Caco-2 (cell line): ENCODE measurements at places on chromosomes 2 and 18.

DNA sequence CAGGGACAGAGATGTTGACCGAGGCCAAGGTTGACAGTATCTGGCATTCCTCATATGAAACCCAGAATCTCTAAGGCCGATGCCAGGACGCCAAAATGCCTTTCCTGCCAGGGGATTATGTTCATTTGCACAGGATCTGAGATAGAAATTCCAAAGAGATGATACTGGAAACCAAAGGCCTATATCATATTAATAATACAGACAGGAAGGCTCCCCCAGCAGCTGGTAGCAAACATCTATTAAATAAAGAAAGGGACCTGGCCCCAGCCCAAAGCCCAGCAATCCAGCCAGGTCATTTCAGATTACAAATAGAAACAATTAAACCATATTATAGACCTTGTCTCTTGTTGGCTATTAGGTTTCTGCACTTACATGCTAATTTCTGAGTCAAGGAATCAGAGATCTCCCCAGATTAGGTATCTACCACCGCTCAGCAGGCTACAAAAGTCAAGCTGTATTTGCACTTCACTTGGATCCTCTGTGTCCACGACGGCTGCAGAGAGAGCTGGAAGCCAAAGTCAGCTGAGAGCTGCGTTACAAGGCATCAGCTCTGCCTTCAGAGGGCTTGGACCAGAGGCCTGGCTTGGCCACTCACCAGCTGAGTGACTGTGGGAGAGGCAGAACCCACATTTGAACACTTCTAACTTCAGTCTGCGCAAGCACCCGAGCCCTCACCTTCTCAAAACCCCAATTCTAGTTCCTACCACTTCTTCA, 269.3 kb upstream of the SIX2 start:
- no peak for DNase-seq

DNA sequence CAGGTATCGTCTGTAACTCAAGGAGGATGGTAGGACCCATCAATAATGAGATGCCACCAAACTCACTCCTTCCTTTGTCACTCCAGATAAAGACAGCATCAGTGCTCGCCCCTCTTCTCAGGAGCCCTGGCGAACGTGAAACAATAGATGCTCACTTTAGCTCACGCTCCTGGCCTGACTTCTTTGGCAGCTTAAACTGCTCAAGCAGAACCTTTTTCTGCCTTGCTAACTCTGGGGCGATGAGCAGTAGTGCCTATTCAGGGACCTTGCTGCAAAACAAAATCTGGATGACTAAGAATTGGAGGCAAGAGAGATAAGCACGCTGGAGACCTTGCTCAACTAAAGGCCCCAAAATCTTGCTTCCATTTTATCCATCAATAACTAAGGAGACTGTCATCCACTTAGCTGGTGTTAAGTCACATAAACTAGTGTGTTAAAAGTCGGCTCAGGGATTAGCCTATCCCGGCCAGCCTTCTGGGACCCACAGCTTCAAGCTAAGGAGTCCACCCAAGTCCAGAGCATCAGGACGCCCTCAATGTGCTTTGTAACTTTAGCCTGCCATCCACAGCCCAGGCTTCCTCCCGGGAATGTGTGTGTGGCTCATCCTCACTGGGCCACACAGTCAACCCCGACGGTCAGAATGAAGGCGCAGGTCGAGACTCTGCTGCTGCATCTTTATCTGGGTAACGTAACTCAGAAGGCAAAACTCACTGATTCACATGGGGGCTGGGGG, 38.9 kb downstream of the ZNF516 start:
- DNase-seq = no peak

GRCh38 chr18:46488471-46489213, 168.4 kb downstream of the LOXHD1 start:
- no peak for DNase-seq

DNA sequence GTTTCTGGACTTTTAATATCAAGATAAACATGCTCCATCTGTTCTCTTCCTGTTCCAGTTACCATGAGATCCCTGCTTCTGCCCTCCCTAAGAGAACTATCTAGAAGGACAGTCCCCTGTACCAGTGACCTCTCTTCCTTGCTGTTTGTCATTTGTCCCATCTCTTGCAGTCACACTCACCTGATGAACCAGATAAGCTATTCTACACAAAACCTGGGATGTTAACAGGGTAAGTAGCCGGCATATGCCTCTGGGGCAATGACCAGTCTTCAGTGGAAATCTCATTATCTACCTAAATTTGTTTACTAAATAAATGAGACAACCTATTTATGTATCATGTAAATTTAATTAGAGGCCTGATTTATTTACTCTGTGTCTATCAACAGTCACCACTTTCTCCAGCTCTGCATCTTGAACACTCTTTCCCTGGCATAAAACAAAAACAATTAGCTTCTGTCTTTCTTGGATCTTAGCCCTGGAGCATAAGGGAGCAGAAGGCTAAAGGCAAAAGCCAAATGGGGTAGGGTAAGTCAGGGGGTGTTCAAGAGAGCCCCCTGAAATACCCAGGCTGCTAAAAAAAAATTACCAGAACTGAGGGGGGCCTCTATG, 337.7 kb downstream of the ALK start:
- DNase-seq = no peak

DNA sequence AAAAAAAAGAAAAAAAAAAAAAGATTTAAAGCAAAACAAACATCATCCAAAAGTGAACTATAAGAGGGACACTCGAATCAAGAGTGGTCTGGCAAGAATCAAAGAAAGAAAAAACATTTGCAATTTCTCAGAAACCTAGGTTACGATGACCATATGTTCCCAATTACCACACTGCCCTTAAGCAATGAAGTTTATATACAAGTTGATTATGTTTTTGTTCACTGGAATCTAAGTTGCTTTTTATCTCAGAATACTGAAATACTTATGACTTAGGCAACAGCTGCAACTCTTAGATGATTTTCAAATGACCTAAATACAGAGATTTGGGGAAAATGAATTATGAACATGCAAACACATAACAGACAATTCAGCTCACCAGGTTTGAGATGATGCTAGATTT, 597.1 kb upstream of the CHAC2 start:
- DNase-seq = no peak

DNA sequence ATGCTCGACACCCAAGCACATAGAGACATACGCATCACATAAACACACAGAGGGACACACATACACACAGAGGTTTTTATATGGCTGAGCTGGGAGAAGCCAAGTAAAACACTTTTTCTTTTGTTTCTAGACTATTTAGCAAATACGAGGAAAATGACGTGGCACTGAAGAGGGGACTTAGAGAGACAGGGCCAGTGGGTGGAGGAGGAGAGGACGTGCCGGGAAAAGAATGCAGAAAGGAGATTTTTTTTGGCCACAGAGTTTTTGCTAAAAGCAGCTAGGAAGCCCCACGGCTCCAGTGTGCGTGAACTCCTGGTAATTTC, 168.5 kb upstream of the KLF7 start:
- no peak for DNase-seq
